CD4-positive, alpha-beta T cell treated with Interleukin-10 for 1 hour (primary cell): ENCODE measurements at places on chromosomes 5 and 9.

DNA sequence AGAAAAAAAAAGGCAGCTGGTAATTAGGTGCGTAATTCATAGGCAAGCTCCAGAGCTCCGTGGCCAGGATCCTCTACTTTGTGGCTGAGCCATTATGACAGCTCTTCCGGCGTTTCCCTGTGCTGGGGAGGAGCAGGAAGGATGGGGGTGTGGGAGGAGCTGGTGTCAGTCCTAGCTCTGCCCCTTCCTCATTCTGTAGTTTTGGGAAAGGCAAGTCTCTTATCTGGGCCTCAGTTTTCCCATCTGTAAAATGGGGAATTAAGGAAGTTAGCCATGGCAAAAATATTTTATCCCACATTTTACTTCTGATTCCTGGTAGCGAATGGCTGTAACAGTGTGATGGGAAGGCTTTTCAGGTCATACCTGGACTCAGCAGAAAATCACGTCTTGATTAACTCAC, 81.1 kb downstream of the SEC61B start:
- DNase-seq: no peak

DNA sequence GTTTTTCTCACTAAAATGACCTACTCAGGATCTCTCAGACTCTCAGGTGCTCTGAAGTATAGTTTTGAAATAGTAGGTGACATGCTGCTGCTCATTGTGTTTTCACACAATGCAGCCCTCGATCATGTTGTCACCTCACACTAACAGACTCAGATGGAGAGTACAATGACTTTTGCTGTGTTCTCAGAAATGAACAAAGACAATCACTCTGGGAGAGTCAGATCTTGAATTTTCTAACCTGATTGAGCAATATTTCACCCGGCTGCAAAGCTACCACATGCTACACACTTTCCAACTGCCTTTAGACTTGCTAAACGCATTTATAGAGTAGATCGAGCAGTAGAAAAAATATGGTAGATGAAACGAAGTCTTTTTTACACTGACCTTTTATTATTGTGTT, 113.4 kb downstream of the ST8SIA4 start:
- no peak for DNase-seq

- DNase-seq: no peak
Measured at GRCh38 chr5:78458843-78459242, 98.4 kb downstream of the SCAMP1 start.

GRCh38 chr5:579211-579610, 32.9 kb upstream of the CEP72 start:
- no peak for DNase-seq

- no peak for DNase-seq
Measured at GRCh38 chr9:96758845-96759673, 18.8 kb downstream of the ZNF510 start.

- DNase-seq: no peak
Measured at GRCh38 chr5:657570-657969, 35.6 kb downstream of the TPPP start.

DNA sequence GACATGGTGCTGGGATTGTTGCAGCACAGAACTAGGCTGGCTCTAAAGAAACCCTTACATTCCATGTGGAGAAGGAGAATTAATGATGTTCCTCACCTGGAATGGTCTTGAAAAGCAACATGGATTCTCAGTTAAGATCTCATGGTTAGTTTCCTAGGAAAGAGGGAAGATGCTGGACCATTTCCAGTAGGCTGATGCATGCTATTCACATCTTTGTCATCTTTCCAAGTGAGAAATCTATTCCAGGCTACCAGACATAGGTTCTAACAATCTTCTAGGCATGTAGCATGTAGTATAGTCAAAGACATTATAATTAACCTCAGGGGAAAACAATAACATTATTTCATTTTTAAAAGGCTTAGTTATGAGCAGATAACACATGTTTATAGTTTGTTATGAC, 44.3 kb downstream of the TMEM252 start:
- no peak for DNase-seq

- no peak for DNase-seq
Measured at GRCh38 chr9:16683326-16683725, 187.1 kb downstream of the BNC2 start.
